ENCODE measurements at places on chromosomes 12 and 14.
A peak's percentile ranks its signal among the peaks of the same experiment; 100 is the strongest.

- no peak for DNase-seq
- no peaks in the 10 kb centered on the region for H3K4me1 ChIP-seq
- no peaks in the 10 kb centered on the region for H3K36me3 ChIP-seq
- no peaks in the 10 kb centered on the region for H3K27me3 ChIP-seq
Measured at GRCh38 chr14:88960496-88960895, 136.0 kb downstream of the TTC8 start.

DNA sequence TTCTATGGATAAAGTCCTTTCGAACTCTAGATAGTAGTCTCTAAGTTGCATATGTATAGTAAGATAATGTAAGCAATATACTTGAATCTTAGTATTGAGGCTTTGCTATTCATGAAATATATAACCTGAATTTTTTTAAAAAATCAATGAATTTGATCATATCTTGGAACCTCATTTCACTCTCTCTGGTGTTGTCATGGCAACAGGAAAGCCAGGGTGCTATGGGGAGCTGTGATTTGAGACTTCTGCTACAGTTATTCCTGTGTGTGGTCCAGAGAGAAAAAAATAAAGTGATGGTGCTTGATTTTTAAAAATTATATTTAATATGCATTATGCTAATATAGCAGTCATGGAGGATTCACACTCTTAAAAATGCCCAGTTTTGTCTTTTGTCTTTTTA is 508.0 kb downstream of the SNAPC1 start:
- H3K27ac ChIP-seq, result no peak overlapping the region
- no peaks in the 10 kb centered on the region for H3K4me1 ChIP-seq
- no peak for DNase-seq
- H3K4me3 ChIP-seq, result no peak overlapping the region
- no peaks in the 10 kb centered on the region for H3K36me3 ChIP-seq

DNA sequence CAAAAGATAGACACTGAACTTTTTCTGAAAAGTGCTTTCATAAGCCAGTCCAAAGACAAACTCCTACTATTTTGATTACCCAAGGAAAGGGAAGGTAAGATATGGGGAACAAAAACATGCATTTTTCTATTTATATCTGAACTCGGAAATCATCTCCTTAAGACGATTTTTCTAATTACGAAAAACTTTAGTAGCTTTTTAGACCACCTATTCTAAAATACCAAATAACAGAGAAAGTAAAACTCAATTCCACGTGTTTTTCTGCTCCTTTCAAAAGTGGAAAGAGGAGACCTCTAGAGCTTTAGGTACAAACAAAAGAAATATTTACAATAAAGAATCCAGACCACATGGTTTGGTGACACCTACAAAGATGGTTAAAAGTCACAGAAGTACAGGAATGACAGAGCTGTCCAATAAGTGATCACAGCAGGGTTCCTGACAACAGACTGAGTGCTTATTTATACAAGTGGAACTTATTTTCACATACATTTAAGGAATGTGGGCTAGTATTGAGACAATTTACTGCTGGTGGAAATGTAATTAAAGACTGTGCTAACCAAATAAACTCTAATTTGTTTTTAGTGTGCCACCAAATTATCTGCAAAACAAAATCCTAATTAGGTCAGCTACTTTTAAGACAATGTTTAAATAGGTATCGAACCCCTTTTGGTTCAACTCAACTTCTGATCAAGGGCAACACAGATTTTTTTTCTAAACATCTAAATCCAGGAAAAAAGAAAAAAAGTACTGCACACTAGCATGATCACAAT is 2.4 kb downstream of the LRIG3 start:
- H3K27ac ChIP-seq, result no peak overlapping the region
- no peak for DNase-seq
- H3K4me1 ChIP-seq, result no peaks in the 10 kb centered on the region
- no peak overlapping the region for H3K4me3 ChIP-seq
- H3K36me3 ChIP-seq, result no peaks in the 10 kb centered on the region

- no peak for DNase-seq
- no peaks in the 10 kb centered on the region for H3K36me3 ChIP-seq
- peak overlapping the region; percentile 61 for H3K27ac ChIP-seq
- no peak overlapping the region for H3K4me3 ChIP-seq
Measured at GRCh38 chr12:47189728-47190127, 110.0 kb upstream of the AMIGO2 start.

- H3K27me3 ChIP-seq, result no peaks in the 10 kb centered on the region
- no peak for DNase-seq
- H3K27ac ChIP-seq, result no peak overlapping the region
Measured at GRCh38 chr12:26244503-26244902, 49.1 kb downstream of the SSPN start.

DNA sequence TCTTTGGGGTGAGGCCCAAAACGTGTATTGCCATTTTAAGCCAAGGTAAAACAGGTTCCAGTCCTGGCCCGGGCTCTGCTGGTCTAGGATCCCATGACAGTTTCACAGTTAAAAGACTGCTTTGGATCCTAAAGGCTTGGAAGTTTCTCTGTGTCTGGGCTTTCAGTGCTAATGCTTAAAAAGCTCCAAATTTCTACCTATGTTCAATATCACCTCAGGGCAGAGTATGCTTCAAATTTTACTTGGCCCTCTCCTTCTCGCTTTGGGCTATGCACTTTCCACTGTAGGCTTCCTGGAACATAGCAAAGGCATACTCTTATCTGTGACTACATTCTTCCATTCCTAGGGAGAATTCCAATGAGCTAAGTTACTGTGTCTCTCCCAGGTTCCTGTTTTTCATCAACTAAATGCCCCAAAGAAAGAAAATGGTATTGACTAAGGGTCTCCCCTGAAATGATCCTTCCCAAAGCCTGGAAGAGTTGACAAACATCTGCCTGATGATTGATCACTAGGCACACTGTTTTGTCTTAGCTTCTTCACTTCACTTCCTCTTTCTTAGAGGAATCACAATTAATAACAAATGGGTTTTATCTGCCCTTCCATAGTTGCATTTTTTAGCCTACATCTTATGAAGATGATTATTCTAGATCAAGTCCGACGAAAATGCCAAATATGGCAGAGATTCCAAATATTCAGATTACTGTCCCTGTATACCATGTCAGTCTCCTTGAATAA is 79.4 kb downstream of the TMTC2 start:
- H3K4me1 ChIP-seq, result no peaks in the 10 kb centered on the region
- H3K36me3 ChIP-seq, result no peaks in the 10 kb centered on the region
- DNase-seq, result no peak
- H3K27ac ChIP-seq, result no peak overlapping the region
- no peaks in the 10 kb centered on the region for H3K27me3 ChIP-seq

DNA sequence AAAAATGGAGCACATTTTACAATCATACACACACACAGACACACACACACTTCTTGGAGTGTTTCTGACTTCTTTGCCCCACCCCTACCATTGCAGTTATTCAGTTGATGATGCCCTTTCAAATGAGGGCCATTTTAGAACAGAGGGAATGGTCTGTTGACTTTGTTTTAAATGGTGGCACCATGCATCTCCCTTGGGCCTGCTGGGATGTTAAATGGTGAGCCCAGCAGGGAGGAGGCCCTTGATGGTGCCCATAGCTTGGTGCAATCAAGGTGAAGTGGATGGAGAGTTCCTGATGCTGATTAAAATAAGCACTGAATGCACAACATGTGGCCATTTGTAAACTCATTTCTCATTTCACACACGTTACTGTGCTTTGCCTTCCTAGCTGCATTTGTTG is 13.3 kb downstream of the C12orf75 start:
- no peaks in the 10 kb centered on the region for H3K27me3 ChIP-seq
- H3K36me3 ChIP-seq, result peaks cover 8% of the 10 kb centered on the region
- no peak for DNase-seq
- H3K4me3 ChIP-seq, result no peak overlapping the region

DNA sequence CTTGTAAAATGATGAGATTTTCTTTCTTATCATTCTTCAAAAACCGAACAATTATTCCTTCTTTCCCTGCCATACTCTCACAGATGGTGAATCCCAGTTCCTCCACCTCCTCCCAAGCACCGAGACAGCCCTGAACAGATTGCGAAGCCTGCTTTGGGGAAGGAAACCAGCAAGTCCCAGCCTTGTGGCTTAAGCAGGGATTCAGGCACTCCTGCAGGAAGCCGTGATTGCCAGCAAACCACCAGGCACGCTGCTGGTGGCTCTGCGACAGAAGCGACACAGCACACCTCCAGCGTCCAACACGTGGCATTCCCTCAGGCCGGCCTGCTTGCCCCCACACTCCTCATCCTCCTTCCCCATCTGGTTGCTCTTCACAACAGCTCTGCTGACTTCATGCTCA is 237.7 kb downstream of the GXYLT1 start:
- no peaks in the 10 kb centered on the region for H3K36me3 ChIP-seq
- no peaks in the 10 kb centered on the region for H3K27me3 ChIP-seq
- H3K4me3 ChIP-seq, result no peak overlapping the region

GRCh38 chr12:118011377-118011776 is 5.1 kb upstream of the RFC5 start:
- H3K36me3 ChIP-seq, result no peaks in the 10 kb centered on the region
- H3K27ac ChIP-seq, result no peak overlapping the region
- peaks cover 5% of the 10 kb centered on the region for H3K4me1 ChIP-seq

DNA sequence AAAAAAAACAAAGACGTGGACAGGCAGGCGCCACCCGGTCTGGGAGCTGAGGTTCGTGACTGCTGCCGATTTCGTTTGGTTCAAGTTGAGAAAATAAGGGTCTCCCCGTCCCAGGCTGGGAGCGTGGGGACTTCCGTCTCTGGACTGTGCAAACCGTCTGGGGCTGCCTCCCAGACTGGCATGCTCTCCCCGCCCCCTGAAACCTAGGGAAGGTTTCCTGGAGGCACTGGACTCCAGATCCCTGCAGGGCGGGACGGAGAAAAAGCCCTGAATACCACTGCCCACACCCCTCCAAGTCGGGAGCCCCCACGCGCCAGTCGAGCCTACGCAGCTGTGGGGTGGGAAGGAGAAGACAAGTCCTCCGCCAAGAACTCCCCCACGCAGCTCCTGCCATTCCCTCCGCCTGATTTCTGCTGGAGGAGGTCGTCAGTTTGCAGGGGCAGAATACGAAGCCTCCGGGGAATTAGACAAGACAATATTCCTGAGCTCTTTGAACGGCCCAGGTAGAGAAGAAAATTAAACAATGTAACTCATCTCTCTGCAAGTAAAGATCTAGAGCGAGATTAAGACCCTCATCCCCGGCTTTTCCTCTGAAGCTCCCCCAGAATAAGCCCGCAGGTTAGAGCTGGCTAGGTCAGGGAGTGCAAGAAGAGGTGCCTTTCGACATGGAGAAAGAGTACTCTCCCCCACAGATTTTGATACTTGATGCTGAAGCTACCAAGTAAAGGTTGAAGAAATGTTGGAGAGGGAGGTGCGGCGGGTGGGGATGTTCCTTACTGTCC is 10.4 kb upstream of the HOXC13 start:
- H3K4me3 ChIP-seq, result no peak overlapping the region
- no peaks in the 10 kb centered on the region for H3K4me1 ChIP-seq
- H3K27ac ChIP-seq, result no peak overlapping the region
- H3K36me3 ChIP-seq, result no peaks in the 10 kb centered on the region

DNA sequence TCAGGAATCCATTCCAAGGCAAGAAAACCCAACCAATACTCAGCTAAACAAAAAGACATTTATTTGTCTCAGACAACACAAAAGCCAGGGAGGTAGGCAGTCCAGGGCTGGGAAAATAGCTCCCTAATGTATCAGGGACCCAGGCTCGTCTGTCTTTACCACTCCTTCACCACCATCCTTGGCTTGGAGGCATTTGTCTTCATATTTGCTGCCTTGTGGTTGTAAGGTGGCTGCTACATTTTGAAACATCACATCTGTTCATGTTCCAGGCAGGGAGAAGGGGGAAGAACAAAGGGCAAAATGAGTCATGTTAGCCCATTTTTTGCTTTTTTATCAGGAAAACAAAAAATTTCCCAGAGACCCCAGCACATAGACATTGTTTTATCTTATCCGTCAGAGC is 44.8 kb upstream of the PCED1B start:
- no peak overlapping the region for H3K27ac ChIP-seq
- no peaks in the 10 kb centered on the region for H3K27me3 ChIP-seq
- DNase-seq, result no peak
- no peak overlapping the region for H3K4me3 ChIP-seq

GRCh38 chr12:94730847-94731246 is 80.5 kb upstream of the TMCC3 start:
- H3K27ac ChIP-seq, result no peak overlapping the region
- H3K36me3 ChIP-seq, result no peaks in the 10 kb centered on the region
- H3K4me3 ChIP-seq, result no peak overlapping the region

- H3K4me3 ChIP-seq, result no peak overlapping the region
- no peak overlapping the region for H3K27ac ChIP-seq
- no peak for DNase-seq
- H3K36me3 ChIP-seq, result no peaks in the 10 kb centered on the region
- H3K4me1 ChIP-seq, result no peaks in the 10 kb centered on the region
- no peaks in the 10 kb centered on the region for H3K27me3 ChIP-seq
Measured at GRCh38 chr14:63504648-63505047, 38.5 kb downstream of the PPP2R5E start.

DNA sequence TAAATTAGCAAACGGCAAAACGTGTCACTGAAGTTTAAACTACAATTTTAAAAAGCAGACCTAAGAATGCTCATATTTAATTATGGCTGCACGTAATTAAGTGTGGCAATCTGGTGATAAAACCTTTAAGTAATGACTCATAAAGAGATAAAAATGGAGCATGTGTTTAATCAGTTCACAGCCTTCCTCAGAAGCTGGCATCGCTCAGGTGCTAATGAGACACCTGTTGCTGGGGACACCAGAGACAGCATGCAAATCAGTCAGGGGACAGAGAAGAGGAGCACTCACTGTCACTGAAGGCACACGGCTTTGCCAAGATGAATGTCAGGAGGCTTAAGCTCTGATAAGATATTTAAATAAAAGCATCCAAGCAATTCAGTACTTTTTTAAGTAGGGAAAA is 840.3 kb downstream of the GALC start:
- H3K4me3 ChIP-seq, result no peak overlapping the region
- no peaks in the 10 kb centered on the region for H3K27me3 ChIP-seq
- H3K27ac ChIP-seq, result no peak overlapping the region
- no peaks in the 10 kb centered on the region for H3K4me1 ChIP-seq
- no peak for DNase-seq

GRCh38 chr12:27462151-27462694 is 15.7 kb downstream of the SMCO2 start:
- no peaks in the 10 kb centered on the region for H3K36me3 ChIP-seq
- DNase-seq, result no peak
- no peaks in the 10 kb centered on the region for H3K27me3 ChIP-seq
- H3K4me3 ChIP-seq, result no peak overlapping the region
- no peak overlapping the region for H3K27ac ChIP-seq

GRCh38 chr12:5200278-5201087 is 156.8 kb downstream of the KCNA5 start:
- H3K27me3 ChIP-seq, result no peaks in the 10 kb centered on the region
- no peaks in the 10 kb centered on the region for H3K36me3 ChIP-seq
- no peak for DNase-seq
- no peak overlapping the region for H3K4me3 ChIP-seq

GRCh38 chr14:92382677-92383076 is 59.7 kb downstream of the SLC24A4 start:
- H3K4me1 ChIP-seq, result no peaks in the 10 kb centered on the region
- no peaks in the 10 kb centered on the region for H3K36me3 ChIP-seq
- H3K4me3 ChIP-seq, result no peak overlapping the region

- no peaks in the 10 kb centered on the region for H3K36me3 ChIP-seq
- DNase-seq, result no peak
- no peaks in the 10 kb centered on the region for H3K4me1 ChIP-seq
- no peak overlapping the region for H3K4me3 ChIP-seq
Measured at GRCh38 chr12:6638305-6638704, 2.5 kb upstream of the LPAR5 start.

GRCh38 chr12:99311373-99311772 is 336.2 kb upstream of the GARIN6 start:
- H3K27me3 ChIP-seq, result no peaks in the 10 kb centered on the region
- H3K4me1 ChIP-seq, result no peaks in the 10 kb centered on the region
- DNase-seq, result no peak
- H3K4me3 ChIP-seq, result no peak overlapping the region

- H3K4me1 ChIP-seq, result peaks cover 31% of the 10 kb centered on the region
- H3K4me3 ChIP-seq, result peak overlapping the region; percentile 52
- no peaks in the 10 kb centered on the region for H3K27me3 ChIP-seq
- peak; percentile 84 for DNase-seq
- peak overlapping the region; percentile 97 for H3K27ac ChIP-seq
Measured at GRCh38 chr14:91417983-91418386, 365 bp upstream of the CCDC88C start.
